ENCODE measurements at places on chromosomes 2 and 18.

- DNase-seq, result no peak
Measured at GRCh38 chr2:204550751-204551511, 5.7 kb downstream of the PARD3B start.

GRCh38 chr2:164335128-164335527 is 286.2 kb downstream of the GRB14 start:
- DNase-seq, result no peak

GRCh38 chr2:222167762-222168161 is 131.0 kb downstream of the PAX3 start:
- no peak for DNase-seq

- no peak for DNase-seq
Measured at GRCh38 chr2:12486205-12487118, 230.3 kb upstream of the TRIB2 start.

- DNase-seq, result no peak
Measured at GRCh38 chr2:96668771-96669170, 26.2 kb downstream of the FER1L5 start.

DNA sequence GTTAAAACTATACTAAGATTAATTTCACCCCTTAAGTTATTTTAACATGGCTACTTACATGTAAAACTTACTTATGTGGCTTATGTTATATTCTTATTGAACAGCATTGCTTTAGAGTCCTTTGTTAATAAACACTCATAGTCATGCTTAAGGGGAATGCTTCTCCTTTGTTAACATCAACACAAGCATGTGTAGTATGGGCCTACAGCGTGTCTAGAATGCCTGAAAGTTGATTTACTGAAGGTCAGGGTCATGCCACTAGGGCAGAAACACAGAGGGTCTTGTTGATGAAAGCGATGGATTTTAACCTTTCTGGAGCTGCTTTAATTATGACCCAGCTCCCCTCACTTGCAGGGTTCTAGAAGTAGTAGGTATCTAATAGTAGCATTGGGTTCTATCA is 159.8 kb upstream of the DLX2 start:
- DNase-seq, result no peak

DNA sequence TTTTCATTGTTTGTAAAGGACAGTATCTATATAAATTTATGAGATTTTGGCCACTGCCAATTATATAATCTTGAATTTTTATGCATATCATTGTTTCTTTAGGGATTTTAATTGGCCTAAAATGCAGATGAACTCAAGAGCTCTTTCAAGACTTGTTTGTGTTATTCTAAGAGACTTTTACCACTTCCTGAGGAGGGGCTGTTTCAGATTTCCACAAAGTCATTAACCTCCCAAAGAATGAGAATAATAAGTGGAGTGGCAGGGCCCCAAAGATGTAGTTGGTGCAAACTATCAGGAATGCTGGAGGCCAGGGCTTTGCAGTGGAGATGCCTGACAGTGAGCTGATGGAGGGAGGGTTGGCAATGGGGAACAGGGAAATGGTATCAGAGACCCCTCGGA is 15.5 kb upstream of the ACVR1 start:
- DNase-seq, result no peak

DNA sequence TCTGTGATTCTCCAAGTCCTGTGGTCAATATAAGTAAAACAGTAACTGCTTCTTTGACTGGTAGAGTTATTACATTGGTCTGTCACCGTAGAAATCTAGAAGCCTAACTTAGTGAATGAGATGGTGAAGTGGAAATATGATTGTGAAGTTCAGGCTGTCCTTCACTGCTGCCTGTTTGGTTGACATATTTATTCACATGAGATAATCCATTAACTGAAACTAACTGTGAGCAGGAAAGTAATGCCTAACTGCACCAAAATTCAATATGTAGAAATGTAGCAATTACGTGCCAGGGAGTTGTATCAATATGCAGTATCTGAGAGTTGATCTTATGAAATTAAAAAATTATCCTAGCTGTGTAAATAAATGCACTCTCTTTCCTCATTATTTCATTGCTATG is 147.7 kb upstream of the APCDD1 start:
- DNase-seq, result no peak

GRCh38 chr2:190094316-190094871 is 31.9 kb upstream of the MSTN start:
- no peak for DNase-seq

- no peak for DNase-seq
Measured at GRCh38 chr2:215397632-215398341, 38.1 kb downstream of the FN1 start.

DNA sequence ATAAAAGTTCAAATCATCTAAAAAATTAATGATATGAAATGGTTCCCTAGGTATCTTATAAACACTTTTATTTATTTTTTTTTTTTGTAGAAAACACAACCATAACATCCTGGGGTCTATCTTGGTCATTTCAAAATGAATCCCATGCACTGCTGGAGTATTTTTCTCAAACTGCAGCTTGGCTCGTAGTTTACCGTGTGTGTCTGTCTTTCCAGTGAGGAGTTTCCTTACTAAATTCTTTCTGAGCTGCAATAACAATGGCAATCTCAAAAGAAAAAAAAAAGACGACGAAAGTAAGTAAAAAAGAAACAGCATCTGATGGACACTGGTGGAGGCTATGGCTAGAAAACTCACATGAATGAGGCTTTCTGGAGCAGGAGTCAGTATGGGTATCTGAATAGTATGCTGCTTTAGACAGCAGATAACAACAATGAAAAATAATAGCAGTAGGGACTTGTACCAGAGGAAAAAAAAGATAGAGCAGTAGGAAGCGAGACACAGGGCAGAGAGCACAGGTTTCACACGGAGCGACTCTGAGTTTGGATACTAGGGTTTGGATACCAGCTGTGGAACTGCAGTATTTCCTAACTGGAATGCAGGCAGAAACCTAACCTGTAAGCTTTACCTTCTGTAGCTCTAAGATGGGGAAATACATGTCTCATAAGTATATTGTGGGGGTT is 43.5 kb downstream of the CALCRL start:
- no peak for DNase-seq

Measured in cerebellar nuclear complex (tissue), 1 donor.